ENCODE measurements at places on chromosomes 16 and 17.

- peak; percentile 90 for DNase-seq
Observed at GRCh38 chr17:43760254-43760852, 1.8 kb upstream of the SOST start.

- DNase-seq, result no peak
Observed at GRCh38 chr17:40327244-40327729, 18.3 kb downstream of the RARA start.

- peak; percentile 79 for DNase-seq
Observed at GRCh38 chr17:69607162-69607834, 192.8 kb downstream of the MAP2K6 start.

GRCh38 chr16:3861808-3862451 lies 18.6 kb downstream of the CREBBP start:
- no peak for DNase-seq

DNA sequence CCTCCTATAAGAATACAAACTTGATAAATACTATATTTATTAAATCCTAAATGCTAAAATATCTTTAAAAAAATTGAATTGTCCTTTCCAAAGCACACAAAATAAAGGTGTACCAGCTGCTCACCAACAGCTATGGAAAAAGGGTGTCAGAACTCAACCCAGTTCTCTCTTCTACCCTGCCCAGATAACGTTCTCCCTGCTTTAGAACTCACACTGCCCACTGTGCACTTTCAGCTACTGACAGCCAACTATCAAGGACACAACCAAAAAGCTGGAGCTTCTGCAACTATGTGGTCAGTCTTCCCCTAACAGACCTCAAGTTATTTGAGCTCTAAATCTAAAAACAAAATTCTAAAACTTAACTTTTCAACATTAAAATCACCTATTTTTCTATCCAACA lies 13.7 kb downstream of the AP1G1 start:
- no peak for DNase-seq

DNA sequence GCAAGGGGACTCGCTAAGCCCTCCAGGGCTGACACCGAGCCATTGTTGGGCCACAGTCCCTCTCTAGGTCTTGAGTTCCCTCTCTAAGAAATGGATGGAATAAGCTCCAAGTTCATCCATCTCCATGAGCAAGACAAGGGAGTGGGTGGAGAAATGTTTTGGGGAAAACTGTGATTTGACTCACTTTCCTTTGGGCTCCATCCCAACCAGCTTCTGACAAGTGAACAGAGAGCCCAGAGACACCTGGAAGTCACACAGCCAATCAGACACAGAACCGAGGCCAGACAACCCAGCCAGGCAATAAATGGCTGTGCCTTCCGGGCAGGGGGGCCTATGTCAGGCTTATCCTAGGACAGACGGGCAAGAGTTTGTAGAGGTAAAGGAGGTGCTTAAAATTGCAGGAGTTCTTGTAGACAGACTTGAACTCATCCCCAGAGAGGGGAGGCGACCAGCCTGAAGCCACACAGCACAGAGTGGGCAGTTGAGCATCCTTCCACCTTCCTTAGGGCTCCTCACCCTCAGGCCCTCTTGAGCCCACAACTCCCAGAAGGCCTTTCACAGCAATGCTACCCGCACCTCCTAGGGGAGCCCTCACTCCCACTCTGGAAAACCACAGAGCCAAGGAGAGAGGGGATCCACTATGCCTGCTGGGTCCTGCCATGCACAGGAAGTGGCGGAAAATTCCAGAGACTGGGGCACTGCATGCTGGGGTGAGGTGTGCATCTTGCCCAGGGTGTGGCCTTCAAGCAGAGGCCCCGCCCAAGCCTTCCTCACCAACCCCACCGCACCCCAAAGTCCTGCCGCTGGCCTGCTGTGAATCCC lies 9.5 kb upstream of the FAM83G start:
- no peak for DNase-seq

- no peak for DNase-seq
Observed at GRCh38 chr17:37829592-37830123, 84.8 kb upstream of the HNF1B start.

GRCh38 chr16:1509307-1510221 lies 16.4 kb downstream of the TELO2 start:
- DNase-seq, result no peak

GRCh38 chr17:45230787-45231480 lies 9.2 kb downstream of the FMNL1 start:
- DNase-seq, result no peak

GRCh38 chr16:50015631-50016030 lies 9.4 kb upstream of the CNEP1R1 start:
- DNase-seq, result no peak

DNA sequence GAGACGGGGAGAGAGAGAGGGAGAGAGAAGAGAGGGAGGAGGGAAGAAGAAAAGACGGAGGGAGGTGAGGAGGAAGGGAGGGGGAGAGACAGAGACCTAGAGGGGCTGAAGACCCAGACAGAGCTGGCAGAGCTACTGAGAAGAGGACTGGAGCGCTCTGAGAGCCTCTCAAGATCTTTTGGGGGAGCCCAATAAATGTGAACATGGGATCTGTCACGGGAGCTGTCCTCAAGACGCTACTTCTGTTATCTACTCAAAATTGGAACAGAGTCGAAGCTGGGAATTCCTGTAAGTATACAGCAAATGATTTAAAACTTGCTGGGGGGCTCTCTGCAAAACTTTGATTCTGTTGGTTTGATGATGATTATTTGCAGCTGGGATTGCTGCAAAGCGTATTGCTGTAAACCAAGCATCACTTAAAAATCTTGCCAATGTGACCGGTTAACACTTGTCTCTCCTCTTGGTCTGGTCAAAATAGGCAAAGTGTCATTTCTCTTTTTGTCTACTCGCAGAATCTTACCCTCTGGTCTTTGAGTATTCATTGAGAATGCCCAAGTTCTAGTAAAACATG lies 344 bp downstream of the CNTNAP4 start:
- no peak for DNase-seq

DNA sequence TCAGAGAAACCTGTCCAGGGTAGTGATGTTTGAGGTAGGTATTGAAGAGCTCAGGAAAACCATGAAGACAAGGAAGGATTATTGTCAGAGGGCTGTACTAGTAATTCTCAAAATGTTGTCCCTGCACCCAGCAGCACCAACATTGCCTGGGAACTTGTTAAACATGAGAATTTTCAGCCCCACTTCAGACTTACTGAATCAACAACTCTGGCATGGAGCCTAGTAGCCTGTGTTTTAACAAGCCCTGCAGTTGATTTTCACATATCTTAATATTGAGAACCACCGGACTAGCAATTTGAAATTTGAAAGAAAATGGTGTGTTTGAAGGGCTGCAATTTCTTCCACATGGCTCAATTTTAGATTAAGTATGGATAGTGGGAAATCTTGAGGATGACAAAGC lies 2.8 kb upstream of the KIF2B start:
- no peak for DNase-seq

GRCh38 chr16:19443659-19444058 lies 26.0 kb downstream of the TMC5 start:
- DNase-seq, result no peak

DNA sequence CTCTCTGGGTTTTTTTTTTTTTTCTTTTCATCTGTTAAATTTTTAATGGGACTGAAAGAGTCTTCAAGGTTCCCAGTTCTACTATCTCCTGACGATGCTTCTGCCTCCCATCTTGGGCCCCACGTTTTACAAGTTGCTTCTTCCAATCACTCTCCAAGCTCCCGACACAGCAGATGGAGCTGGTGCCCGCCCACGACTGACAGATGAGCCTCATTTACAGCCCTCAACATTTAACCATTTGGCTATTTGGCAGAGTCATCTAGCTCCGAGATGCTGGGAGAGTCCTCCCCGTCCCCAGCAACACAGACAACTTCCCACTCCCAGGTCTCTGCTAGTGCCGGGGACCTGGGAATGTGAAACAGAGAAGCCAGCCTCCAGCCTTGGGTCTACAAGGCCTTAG lies 276.9 kb downstream of the SHISA9 start:
- DNase-seq, result no peak

- no peak for DNase-seq
Observed at GRCh38 chr16:66953462-66954096, 7.5 kb upstream of the CES3 start.
